K562 (cell line): ENCODE measurements at places on chromosomes 6 and 20. TPM values are rescaled to one million over a fixed set of nuclear protein-coding genes. Genes with fewer than 3 reads are reported as not detected.

Gene TBC1D22B
- total RNA-seq = 16.1 and 17.2 TPM in 2 replicates

DNA sequence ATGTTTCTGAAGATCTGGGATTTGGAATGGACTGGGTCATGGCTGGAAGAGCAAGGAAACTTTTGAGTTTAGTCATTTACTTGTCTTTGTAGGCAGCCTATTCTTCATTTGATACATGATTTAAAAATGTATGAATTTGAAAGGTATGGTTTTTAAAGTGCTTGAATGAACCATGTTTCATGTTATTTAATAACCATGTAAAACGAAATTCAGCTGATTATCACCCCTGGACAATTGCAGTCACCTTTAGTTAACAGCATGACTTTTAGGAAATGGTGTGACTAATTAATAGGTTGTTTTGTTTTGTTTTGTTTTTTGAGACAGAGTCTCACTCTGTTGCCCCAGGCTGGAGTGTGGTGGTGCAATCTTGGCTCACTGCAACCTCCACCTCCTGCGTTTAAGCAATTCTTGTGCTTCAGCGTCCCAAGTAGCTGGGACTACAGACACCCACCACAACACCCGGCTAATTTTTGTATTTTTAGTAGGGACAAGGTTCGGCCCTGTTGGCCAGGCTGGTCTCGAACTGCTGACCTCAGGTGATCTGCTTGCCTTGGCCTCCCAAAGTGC is 2.1 kb downstream of the STX11 start:
- no peak for DNase-seq

GRCh38 chr6:28523241-28523622 is 2.4 kb upstream of the GPX5 start:
- DNase-seq = peak; percentile 56

Gene FKBP5
- 92.0 and 104 TPM in 2 replicates for total RNA-seq

GRCh38 chr20:32626859-32627636 is 41.9 kb upstream of the NOL4L start:
- DNase-seq = no peak

Gene GRIK2
- total RNA-seq = not detected in 2 replicates

- no peak for DNase-seq
Measured at GRCh38 chr20:35006009-35006408, 50.3 kb downstream of the MYH7B start.

GRCh38 chr20:24648481-24648880 is 179.1 kb downstream of the SYNDIG1 start:
- DNase-seq = no peak
